HepG2 (cell line): ENCODE measurements at places on chromosomes 5 and 9. TPM values are rescaled to one million over a fixed set of nuclear protein-coding genes. Genes with fewer than 3 reads are reported as not detected.

CDC14B gene
- total RNA-seq: 33.3 and 37.7 TPM in 2 replicates

OGN gene
- total RNA-seq: not detected in 2 replicates

RNF20 gene
- 37.6 and 56.0 TPM in 2 replicates for total RNA-seq

RNF180 gene
- 0.11 and 0.20 TPM in 2 replicates for total RNA-seq

ADRB2 gene
- total RNA-seq: not detected in 2 replicates

SARDH gene
- total RNA-seq: 32.5 and 34.9 TPM in 2 replicates

- no peak for DNase-seq
Observed at GRCh38 chr9:19032406-19032805, 603 bp downstream of the SAXO1 start.

DNA sequence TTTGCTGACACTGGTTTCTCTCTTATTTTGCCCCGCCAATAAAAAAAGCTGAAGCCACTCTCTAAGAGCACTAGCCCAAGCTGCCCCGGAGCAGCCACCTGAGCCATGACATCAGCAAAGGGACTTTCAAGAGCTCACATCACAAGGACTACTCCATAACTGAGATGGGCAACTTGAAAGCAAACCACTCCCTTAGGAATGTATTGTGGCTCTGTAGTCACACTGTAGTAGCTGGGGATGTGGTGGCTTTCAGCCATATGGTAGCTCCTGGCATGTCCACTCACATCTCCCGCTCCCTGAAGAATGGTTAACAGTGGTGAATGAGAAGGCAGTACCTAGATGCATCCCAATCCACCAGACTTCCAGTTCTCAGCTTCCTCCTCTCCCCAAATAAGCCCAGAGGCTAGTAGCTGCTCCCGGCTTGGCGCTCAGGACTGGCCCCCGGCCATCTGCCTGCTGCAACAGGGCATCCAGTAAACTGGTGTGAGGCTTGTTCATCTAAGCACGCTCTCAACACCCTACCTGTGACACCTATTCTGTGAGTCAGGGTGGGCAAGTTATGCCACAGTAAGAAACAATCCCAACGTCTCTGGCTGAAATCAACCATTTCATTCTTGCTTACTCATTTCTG lies 63.7 kb downstream of the S1PR3 start:
- DNase-seq: no peak

- no peak for DNase-seq
Observed at GRCh38 chr9:128505414-128505765, 871 bp downstream of the GLE1 start.

- DNase-seq: peak; percentile 78
Observed at GRCh38 chr9:33229359-33230114, 10.4 kb upstream of the SPINK4 start.

DNA sequence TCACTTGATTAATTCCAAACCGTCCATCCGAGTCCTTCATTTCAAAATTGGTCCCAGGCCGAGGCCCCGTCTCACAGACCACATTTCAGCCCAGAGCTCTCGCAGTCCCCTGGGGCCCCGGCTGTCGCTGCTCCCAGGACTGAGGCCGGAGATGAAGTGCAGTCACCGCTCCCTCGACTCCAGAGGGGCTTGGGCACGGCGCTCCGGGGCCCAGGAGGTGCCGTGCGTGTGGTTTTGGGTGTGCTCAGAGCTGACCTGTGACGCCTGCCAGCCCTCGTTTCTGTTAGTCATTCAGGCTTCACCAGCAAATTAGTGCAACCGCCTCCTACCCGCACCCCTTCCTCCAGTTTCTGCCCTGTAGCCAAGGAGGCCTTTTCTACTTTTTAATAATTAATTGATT lies 48.7 kb upstream of the PHYKPL start:
- no peak for DNase-seq

DNA sequence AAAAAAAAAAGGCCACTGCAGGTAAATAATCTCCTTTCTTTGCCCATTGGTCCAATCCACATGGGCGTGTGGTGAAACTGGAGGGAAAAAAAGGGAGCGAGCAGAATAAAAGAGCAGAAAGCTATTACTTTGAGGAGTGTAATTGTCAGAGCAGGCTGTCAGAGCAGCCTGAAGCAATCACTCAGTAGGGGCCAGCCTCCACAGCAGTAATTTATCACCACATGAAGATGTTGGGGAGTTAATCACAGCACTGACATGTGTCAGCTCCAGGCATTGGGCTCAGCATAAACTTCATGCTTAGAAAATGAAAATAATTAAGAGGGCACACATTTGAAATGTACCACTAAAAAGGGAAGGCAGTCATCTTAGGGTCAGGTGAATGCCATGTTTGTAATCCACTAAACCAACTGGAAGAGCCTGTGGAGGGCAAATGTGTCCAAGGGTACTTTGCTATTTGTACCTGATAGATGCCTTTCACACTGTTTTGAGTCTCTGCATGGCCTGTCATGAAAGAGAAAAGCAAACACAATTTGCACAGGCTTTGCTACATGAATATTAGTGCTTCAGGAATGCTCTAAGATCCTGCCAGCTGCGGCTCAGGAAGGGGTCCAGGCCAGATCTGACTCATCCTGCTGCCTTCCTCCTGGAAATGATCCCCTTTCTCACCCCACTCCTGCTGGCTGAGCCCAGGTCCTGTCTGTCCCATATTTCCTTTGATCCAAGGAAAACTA lies 2.9 kb upstream of the PTGER4 start:
- no peak for DNase-seq

GRCh38 chr9:104872656-104873488 lies 55.1 kb downstream of the ABCA1 start:
- peak; percentile 80 for DNase-seq

- no peak for DNase-seq
Observed at GRCh38 chr9:34656992-34657391, 5.0 kb downstream of the IL11RA start.

DNA sequence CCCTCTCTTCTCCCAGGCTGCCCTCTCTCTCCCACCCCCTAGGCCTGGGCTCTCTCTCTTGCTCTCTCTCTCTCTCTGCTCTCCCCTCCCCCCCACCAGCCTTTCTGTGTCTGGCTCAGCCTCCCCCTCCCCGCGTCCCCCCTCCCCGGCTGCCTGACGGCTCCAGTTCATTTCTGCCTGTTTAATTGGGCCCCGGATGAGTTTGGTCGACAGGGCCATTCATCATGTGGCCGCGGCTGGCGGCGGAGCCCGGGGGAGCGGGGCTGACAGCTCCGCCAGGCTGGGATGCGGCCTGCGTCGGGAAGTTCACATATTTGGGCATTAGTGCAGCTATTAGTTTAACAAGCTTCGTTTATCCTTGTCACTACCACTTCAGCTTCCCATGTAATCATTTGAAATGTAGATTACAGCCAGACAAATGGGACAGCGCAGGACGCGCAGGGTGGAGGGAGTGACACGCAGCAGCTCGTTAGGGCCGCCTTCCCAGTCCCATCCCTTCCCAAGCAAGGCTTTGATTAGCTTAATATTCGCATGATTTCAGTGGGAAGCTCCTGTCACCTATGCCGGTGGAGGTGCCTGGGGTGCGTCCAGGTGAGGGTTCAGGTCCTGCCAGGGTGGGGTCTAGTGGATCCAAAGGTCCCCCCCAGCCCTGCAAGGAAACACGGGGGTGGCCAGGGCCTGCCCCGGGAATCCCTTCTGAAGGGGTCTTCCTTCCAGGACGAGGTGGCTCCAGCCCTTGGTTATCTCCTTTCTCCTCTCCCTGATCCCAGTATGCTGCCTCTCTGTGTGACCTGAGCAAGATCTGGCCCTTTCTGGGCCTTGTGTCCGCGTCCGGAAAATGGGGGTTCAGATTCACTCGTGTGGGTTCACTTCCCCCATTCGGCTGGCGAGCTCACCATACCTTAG lies 214.8 kb downstream of the PAX5 start:
- no peak for DNase-seq

DNA sequence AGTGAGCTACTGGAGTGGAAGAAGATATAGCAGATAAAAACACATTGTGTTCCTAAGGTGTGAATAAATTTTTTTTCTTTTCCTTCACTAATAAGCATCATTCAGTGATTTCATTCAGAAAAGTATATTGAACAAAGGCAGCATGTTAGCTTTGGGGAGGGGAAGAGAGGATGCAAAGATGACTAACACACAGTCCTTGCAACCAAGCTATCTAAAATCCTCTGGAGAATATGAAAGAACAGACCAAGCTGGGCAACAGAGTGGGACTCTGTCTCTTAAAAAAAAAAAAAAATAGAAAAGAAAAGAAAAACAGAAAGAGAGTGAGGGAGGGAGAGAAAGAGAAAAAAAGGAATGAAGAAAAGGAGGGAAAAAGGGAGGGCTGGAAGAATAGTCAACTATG lies 22.3 kb upstream of the OMD start:
- no peak for DNase-seq

GRCh38 chr9:97675655-97676054 lies 21.5 kb downstream of the XPA start:
- no peak for DNase-seq

DNA sequence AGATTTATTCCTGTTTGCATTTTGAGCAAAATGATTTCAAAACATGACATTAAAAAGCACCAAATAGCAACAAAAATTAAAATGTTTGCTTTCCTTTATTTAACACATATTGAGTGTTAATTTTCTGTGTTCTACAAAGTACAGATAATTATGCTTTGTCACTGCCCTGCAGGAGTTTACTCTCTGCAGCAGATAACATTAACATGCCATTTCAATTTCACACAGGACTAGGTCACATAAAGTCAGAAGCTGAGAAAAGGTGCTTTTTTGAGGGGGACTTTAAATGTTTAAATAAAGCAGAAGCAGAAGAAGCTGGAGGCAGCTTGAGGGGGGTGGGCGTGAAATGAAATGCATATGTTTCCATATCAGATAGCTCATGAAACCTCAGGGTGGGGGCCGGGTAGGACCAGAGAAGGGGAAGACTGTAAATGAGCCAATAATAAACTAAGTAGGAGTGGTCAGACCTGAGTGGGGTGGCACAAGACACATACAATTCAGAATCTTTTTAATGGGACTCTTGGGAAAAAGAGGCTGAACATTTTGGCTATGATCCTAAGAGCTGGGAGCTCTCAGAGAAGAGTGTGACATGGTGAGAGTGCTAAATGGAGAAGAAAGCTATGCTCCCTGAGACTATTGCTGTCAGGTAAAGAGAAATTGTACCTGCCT lies 387.5 kb downstream of the FAM170A start:
- no peak for DNase-seq

DNA sequence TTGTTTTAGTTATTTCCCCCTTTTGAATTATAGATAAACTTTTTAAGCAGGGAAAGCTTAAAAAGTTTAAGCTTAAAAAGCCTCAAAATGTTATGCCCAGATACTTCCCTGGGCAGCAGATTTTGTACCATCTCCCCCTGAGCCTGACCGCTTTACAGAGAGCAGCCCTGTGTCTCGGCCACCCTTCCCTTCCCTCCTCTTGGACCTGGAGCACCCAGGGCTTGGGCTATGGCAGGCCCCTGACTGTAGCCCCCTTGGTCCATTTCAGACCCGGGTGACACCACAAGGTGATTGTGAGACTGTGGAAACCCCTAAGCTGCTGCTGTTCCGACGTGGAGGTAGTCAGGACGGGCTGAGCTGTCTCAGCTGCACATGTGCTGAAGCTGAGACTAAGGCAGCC lies 97.7 kb downstream of the RALGPS1 start:
- DNase-seq: no peak

- no peak for DNase-seq
Observed at GRCh38 chr5:179241764-179242370, 103.4 kb downstream of the ADAMTS2 start.

GRCh38 chr5:95770830-95771708 lies 39.9 kb downstream of the RHOBTB3 start:
- DNase-seq: peak; percentile 69

GRCh38 chr9:5587024-5587423 lies 41.9 kb upstream of the RIC1 start:
- no peak for DNase-seq

- DNase-seq: peak; percentile 53
Observed at GRCh38 chr9:131289301-131290035, at the start of gene PLPP7. TSS of gene PLPP7 (plus strand) at chr9:131289723. CDS start at chr9:131289998, 275 bp downstream.

DNA sequence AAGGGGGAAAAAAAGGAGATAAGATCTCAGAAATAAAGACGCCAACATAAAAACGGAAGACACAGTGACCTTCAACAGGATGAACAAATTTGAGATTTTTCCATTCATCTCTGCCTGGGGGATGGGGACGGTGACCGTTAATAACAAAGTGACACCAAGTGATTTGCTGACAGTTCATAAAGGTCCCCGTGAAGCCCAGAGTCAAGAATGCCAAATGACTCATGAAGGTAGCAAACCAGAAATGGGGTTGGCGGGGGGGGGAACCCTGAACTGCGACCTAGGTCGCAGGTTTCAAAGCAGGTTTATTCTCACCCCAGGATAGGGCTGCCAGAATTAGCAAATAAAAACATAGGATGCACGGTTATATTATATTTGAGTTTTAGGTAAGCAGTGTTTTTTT lies 21.1 kb upstream of the SHB start:
- DNase-seq: no peak
